Skeletal muscle cell (primary cell): ENCODE measurements at places on chromosomes 3 and 15.

GRCh38 chr3:133799794-133800585 is 5.6 kb upstream of the SRPRB start:
- DNase-seq: peak; percentile 21

DNA sequence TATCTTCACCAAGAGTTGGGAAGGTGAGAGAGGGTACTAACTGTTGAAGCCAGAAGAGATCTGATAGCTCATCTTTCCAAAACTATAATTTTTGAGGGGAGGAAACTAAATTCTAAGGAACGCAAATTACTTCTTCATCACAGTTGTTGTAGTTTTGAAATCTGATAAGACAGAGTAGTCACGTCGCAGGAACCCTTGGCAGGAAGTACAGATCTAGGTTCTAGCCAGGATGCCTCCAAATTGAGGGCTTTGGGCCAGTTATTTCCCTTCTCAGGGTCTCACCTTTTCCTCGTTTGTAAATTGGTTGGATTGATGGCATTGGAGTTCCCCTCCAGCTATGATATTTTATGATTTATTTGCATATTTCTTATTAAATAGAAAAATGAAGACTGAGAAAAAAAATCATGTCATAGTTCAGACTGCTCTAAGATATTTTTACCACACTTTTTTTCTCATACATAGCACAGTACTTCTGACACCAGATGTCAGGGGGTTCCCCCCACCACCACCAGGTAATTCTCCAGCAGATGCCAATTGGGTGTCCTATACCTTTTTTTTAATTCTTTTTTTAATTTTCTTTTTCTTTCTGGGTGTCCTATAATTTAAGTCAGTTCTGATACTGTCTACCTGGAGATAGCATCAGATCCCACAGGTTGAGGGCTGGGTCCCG is 32.3 kb upstream of the APH1B start:
- no peak for DNase-seq

DNA sequence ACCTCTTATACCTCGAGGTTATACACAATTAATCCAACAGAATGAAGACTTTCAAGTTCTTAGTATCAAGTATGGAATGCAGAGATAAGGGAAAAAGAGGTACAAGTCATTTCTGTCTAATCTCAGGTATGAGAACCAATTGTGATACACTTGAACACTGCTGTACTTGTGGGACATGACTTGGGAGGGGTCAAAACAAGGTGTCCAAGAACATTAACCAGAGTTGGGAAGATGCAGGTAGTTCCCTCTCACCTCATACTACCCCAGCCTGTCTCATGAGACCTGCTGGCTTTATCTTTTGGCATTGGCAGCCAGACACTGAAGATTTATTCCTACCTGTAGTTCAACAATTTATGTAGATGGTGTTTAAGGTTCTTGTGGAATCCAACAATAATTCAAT is 209.7 kb downstream of the NR1D2 start:
- no peak for DNase-seq

- DNase-seq: no peak
Observed at GRCh38 chr15:90130291-90130690, 28.0 kb upstream of the IDH2 start.

GRCh38 chr3:57150113-57150581 is 15.0 kb downstream of the IL17RD start:
- DNase-seq: no peak

GRCh38 chr15:76206325-76206976 is 104.8 kb downstream of the ETFA start:
- DNase-seq: peak; percentile 39

DNA sequence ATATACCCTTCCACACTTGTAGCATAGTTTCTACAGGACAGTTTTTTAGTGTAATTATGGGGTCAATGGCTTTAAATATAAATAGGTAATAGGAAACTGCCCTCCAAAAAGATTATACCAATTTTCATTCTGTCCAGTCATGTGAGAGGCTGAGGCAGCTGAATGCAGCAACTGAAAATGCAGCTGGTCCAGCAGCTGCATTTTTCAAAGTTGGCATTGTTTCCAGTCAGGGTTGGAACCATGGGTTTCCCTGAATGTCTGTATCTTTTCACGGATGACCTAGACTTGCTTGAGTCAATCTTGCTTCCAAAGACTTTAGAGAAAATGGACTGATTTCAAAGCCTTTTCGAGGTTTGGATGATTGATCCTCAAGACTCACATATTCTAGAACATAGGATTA is 9.9 kb upstream of the KNL1 start:
- DNase-seq: no peak

GRCh38 chr15:68488966-68489365 is 57.0 kb upstream of the ITGA11 start:
- DNase-seq: no peak

- no peak for DNase-seq
Observed at GRCh38 chr3:50405249-50405648, 45.9 kb upstream of the TMEM115 start.

DNA sequence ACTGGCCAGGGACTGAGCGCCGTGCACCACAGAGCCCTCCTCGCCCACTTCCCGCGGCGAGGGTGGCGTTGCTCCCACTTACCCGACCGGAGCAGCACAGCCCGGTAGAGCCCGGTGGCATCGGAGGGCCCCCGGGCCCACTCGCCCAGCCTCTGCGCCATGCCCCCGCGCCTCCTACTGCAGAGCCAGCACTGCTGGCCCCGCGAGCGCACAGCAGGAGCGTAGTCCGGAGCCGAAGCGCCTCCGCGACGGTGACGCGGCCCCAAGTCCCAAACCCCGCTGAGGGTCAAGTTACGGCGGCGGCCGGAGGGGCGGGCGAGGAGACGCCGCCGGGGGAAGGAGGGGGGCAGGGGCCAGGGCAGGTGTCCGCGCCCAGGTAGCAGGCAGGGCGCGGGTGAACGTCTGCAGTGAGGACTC is 9.6 kb upstream of the FAM107A start:
- no peak for DNase-seq

DNA sequence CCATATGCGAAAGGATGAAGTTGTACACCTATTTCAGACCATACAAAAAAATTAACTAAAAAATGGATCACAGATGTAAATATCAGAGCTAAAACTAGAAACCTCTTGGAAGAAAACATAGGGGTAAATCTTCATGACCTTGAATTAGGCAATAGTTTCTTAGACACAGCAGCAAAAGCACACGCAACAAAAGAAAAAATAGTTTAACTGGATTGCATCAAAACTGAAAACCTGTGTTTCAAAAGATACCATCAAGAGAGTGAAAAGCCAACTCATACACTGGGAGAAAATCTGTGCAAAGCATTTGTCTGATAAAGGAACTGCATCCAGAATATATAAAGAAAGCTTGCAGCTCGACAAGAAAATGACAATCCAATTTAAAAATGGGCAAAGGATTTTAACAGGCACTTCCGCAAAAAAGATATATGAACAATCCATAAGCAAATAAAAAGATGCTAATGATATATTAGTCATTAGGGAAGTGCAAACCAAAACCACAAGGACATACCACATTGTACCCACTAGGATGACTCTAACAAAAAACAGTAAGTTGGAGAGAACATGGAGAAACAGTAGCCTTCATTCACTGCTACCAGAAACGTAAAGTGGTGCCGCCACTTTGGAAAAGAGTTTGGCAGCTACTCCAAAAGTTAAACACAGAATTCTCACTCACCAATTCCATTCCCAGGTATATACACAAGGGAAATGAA is 263.1 kb downstream of the ADAMTS17 start:
- no peak for DNase-seq

DNA sequence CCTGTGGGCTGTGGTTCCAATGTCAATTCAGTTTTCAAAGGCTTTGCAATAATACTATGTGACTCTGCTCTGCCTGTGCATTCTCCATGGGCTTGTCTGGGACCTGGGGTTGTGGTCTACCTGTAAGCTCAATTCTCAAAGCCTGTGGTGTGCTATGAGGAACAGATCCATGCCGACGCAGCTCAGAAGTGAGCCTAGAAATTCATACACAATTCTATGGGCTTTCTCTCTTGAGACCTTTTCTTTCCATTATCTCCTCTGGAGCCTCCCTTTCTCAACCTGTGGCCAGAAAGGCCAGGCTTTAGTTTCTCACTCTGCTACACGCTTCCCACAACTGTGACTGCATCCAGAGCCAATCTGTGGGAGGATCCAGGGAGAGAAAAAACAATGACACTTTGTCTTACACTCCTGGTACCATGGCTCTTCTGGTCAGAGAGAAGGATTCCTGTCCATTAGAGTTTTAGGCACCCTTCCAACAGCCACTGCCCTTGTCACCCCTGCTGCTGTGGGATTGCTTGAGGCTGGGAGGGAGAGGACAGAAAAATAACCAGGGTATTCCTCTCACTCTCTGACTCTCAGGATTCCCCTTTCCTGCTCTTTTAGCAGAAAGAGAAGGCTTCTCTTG is 34.1 kb upstream of the KLF13 start:
- no peak for DNase-seq

DNA sequence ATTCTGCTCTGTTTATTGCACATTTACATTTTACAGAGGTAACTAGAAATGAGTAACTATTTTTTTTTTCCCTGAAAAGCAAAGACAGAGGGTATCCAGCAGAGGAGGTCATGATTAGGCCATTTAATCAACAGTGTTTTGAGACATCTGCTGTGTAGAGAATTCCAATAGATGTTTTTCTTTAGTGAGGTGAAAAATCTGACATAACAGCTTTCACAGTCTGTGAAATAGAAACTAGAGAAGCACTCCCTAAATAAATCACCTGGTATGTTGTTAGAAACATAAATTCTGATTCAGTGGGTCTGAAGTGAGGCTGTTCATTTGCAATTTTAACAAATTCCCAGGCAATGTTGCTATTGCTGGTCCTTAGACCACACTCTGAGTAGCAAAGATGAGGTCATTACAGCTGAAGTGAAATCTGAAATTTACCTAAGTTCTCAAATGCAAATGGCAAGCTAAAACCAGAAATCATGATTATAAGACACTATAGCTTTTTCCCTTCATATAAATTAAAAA is 329.2 kb upstream of the LRRC3B start:
- DNase-seq: no peak

DNA sequence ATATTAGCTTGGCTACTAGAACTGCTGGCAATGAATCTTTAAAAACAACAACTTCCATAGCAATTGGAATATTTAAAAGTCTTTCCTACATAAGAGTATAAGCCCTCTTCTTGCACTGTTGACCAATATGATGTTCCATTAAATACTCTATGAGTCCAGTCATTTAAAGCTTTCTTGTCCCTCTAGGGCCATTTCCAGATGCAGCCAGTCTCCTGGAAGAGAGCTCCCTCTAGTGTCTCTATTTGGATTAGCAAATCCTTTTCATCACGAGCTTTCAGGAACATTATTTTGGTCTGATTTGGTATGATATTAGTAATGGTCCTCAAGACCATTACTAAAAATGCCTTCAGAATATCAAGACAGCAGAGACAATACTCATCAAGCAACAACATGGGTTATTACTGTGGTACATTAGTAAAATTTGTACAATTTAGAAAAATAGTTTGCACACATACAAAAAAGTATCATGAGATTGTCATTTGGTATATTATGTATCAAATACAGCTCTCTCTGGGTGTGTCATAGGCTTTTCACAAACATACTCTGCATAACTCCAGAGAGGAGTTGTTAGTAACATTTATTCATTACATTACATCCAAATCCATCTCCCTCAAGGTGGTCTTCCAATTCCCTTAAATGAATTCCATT is 101.3 kb downstream of the DPH6 start:
- no peak for DNase-seq

GRCh38 chr3:50662408-50662807 is 12.3 kb upstream of the DOCK3 start:
- DNase-seq: no peak

GRCh38 chr3:73399666-73400253 is 225.0 kb downstream of the PDZRN3 start:
- DNase-seq: no peak

DNA sequence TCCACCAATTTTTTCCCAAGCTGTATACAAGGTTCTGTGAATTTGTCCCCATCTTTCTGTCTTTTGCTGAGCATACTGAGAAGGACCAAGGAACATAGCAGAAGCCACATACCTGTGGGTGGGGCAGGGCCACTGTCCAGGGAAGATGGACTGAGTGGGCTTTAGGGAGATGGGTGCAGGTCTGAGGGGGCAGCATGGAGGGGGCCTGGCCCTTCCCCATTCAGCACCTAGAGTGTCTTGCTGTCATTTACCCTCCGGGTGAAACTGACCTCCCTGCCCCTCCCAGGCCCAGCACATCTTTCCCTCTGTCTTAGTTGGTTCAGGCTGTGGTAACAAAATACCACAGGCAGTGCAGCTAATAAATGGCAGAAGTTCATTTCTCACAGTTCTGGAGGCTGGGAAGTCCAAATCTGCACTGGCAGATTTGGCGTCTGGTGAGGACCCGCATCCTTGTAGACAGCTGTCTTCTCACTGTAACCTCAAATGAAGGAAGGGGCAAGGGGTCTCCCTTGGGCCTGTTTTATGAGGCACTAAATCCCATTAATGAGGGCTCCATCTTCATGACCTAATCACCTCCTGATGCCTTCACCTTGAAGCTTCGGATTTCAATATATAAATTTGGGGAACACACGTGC is 180.0 kb upstream of the SMAD3 start:
- no peak for DNase-seq

DNA sequence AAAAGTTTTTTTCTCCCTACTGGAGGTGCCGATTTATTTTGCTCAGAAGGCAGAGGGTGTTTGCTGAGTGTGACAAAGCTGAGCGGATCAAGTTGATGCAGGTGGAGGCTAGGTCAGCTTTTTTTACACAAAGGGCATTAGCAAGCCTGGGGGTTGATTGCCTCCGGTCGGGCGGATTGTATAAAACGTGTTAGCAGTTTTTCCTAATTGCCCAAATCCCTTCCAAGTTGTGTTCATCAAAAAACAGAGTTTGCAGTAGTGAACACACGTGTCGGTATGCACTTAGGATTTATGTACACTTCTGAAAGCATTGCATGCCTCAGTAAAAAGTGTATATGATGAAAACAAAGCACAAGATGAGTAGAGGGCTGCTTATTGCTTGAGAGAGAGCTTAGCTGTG is 2.6 kb downstream of the GPR160 start:
- no peak for DNase-seq

- DNase-seq: peak; percentile 63
Observed at GRCh38 chr3:12967606-12968351, 105.5 kb downstream of the IQSEC1 start.

GRCh38 chr15:72787526-72787925 is 4.0 kb upstream of the ADPGK start:
- DNase-seq: no peak

DNA sequence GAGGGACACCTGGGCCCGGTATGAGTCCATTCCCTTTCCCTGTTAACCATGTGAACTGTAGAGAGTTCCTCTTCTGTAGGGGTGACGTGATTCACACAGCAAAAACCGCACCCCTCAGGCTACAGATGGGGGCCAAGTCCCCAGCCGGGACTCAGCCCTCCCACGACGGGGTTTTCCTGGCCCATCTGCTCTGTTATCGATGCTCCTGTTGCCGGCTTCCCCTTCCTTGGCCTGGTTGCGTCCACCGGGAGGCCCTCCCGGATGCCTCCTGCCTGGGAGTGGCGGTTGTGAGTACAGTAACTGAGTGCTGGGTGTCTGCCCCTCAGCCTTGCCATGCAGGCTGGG is 817 bp upstream of the PLXNA1 start:
- DNase-seq: no peak

- no peak for DNase-seq
Observed at GRCh38 chr3:159866201-159866746, 122.4 kb upstream of the IL12A start.

GRCh38 chr15:68556139-68556990 is 22.4 kb upstream of the CORO2B start:
- no peak for DNase-seq

GRCh38 chr3:183275418-183275817 is 22.4 kb downstream of the B3GNT5 start:
- peak; percentile 60 for DNase-seq

- no peak for DNase-seq
Observed at GRCh38 chr15:51620641-51621040, 1.9 kb downstream of the DMXL2 start.

GRCh38 chr3:25430935-25431770 is 3.1 kb downstream of the RARB start:
- DNase-seq: no peak
